ENCODE measurements at places on chromosomes 5 and 9.

GRCh38 chr5:169805527-169805934 is 168.5 kb downstream of the DOCK2 start:
- DNase-seq: no peak

- DNase-seq: no peak
Measured at GRCh38 chr5:37886242-37886905, 46.5 kb upstream of the GDNF start.

DNA sequence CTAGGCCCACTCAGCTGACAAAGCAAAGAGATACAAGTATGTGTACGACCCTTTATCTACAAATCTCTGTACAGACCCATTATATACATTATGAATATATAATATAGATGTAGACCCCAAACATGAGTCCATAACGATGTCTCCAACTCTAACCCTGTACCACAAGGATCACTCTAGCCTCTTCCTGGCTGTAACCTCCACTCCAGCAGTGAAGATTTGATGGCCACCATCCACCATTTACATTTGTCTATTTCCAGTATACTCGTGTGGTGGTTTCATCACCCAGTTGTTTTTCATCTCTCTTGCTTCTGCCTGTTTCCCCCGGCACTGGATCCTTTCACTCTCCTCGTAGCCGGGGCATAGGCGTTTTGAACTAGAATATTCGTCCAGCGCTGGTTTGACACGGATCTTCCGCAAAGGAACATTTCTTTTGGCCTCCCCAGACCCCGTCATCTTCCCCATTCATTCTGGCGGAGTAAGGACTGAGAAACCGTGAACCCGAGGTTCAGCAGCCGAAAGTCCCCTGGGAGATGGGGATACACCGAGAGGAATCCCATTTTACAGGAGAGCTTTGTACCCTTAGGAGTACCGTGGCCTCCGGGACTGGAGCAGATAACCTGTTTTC is 828 bp upstream of the TRIO start:
- DNase-seq: no peak

DNA sequence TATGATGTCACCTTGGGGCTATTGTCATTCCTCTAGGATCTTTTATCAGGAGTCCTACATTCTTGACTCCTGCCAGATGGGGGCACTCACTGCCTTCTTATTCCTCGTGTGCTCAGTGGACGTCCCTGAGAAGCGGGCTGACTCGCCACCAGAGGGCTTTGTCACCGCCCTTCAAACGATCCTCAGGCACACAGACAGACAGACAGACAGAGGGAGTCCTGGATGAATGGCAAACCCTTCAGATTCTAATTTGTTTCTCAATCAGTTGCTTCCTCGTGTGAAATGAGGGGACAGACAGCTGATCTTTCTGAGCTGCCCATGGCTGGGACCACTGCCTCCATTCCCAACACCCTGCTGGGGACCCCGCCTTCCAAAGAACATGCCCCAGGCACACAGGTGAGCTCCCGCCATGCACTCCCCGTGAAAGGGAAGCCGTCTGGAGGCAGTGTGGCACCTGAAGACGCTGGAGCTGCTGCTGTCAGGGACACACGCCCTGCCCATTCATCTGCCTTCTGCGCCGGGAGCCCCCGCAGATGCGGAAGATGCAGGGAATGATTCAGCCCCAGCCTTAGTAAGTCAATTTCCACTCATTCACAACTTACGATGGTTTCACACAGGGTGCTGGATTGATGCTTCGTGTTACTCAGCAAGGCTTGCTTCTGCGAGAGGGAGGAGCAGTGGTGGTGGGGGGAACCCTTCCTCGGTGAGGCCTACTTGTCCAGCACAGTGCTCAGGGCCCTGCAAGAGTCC is 24.9 kb upstream of the SH3PXD2B start:
- peak; percentile 66 for DNase-seq

DNA sequence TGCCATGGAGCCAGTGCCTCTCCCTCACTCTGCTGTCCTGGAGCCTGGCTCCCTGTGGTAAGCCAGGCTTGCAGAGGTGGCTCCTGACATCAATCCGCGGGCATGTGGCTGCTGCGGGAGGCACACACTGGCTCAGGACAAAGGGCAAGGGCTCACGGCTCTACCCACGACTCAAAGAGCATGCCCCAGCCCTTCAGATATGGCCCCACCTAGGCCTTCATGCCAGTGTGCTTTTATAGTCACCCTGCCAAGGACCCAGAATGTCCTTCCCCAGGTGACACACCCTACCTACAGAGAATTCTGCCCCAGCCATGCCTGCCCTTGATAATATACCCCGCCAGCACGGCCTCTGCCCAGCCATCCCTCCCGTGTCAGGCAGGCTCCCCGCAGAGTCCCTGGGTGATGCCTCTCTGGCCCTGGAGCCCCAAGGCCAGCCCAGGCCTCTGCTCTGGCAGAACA is 1.6 kb downstream of the MGAT4B start:
- DNase-seq: no peak

- no peak for DNase-seq
Measured at GRCh38 chr5:81065492-81065891, 105.3 kb downstream of the RASGRF2 start.

DNA sequence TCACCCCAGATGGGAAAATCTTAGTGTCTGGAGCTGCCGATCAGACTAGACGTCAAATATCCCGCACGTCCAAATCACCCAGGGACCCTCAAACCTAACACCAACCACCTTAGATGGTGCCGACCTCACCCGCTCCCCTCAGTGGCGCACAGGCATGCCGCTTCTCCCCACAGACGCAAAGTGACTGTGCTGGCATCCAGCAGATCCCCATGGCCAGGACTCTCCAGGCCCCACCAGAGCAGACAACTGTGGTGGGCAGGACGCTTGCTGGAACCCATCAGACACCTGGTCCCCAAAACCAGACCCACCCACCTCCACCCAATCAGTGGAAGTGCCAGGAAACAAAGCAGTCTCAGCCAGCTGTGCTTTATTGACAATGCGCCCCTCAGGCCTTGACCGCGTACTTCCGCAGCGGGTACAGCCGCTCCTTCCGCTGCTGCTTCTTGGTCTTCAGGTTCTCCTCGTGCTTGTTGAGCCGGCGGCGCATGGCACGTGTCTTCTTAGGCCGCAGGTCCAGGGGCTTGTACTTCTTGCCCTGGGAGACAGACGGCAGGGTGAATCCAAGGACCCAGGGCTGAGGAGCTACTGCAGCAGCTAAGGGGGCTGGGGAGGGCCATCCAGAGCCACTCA is 4.1 kb downstream of the RPL35 start:
- DNase-seq: no peak

DNA sequence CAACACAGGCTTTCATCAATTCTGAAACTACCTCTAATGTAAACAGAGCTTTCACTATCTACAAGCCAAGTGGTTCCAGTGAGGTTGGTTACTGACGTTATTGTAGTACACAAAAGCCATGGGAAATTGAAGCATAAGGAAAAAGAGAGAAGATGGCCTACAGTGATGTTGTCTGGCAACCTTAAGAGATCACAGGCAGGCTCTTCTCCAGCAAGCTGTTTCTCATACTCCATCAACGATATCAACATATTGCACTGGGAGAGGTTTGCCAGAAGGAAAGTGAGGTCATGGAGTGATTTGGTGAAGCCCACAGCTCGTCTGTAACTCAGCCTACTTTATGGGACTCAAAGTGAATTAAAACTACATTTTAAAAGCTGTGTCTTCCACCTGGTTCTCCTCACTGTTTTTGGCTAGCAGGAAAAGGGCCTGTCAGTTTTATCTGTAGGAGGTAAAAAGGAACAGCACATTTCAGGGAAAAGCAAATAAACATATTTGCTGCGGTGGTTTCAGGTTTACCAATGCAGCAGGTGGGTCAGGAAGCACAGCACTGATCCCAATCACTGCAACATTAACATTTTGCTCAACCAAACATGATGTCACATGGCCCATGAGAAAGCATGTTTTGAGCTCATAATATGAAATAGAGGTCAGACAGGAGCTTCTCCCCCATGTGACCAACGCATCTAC is 72.9 kb downstream of the ARSB start:
- no peak for DNase-seq

DNA sequence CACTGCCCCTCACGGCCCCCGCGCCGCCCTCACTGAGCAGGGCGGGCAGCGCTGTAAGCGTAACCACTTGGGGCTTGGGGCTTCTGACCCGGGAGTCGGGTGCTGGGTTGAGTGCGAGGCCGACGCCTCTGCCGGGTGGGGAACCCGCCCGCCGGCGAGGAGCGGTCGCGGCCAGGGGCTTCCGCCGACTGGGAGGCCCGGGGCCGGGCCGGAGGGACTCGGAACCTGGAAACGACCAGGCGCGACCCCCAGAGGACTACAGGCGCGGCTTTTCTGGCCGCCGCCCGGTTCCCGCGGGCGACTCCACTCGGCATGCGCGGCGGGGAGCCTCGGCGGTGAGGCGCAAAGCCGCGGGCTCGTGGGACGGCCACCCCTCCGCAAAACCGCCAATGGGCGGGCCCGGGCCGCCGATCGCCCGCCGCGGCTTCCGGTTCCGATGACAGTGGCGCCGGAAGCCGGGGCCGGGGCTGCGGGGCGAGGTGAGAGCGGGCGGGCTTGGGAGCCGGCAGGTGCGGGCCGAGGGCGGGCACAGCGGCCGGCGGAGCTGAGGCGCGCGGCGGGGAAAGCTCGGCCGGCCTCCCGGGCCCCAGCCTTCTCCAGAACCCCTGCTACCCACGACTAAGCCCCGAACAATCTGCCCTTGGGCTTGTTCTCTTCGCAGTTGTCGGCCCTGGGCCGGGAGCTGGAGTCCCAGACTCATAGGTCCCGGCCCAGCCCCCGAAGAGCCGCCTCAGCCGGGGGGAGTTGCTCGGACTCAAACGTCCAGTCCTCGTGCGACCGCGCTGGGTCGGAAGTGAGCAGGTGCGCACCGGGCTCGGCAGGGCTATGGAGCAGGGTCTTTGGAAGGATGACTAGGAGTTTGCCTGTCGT is at the start of gene RMND5B:
Gene RMND5B (plus strand): TSS at position 439 of the 870 bp plus-strand sequence. CDS start 7,106 bp downstream, outside the sequence.
- DNase-seq: peak; percentile 84

GRCh38 chr5:38184627-38185026 is 73.7 kb upstream of the EGFLAM start:
- DNase-seq: no peak

DNA sequence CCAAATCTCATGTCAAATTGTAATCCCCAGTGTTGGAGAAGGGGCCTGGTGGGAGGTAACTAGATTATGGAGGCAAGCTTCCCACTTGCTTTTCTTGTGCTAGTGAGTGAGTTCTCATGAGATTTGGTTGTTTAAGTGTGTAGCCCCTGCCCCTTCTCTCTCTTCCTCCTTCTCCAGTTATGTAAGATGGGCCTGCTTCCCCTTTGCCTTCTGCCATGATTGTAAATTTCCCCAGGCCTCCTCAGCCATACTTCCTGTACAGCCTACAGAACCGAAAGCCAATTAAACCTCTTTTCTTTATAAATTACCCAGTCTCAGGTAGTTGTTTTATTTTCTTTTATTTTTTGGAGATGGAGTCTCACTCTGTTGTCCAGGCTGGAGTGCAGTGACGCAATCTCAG is 18.2 kb upstream of the TXNDC8 start:
- no peak for DNase-seq

GRCh38 chr5:74355041-74355824 is 285.3 kb downstream of the ENC1 start:
- DNase-seq: no peak
